Smooth muscle cell of the brain vasculature (primary cell): ENCODE measurements at places on chromosomes 4 and X.

GRCh38 chr4:7932287-7932686 lies 7.4 kb downstream of the AFAP1 start:
- DNase-seq = no peak

- no peak for DNase-seq
These were observed 87.0 kb downstream of the AFAP1 start for GRCh38 chr4:7852568-7853185.

GRCh38 chr4:18109676-18110075 lies 88.1 kb upstream of the LCORL start:
- DNase-seq = no peak

DNA sequence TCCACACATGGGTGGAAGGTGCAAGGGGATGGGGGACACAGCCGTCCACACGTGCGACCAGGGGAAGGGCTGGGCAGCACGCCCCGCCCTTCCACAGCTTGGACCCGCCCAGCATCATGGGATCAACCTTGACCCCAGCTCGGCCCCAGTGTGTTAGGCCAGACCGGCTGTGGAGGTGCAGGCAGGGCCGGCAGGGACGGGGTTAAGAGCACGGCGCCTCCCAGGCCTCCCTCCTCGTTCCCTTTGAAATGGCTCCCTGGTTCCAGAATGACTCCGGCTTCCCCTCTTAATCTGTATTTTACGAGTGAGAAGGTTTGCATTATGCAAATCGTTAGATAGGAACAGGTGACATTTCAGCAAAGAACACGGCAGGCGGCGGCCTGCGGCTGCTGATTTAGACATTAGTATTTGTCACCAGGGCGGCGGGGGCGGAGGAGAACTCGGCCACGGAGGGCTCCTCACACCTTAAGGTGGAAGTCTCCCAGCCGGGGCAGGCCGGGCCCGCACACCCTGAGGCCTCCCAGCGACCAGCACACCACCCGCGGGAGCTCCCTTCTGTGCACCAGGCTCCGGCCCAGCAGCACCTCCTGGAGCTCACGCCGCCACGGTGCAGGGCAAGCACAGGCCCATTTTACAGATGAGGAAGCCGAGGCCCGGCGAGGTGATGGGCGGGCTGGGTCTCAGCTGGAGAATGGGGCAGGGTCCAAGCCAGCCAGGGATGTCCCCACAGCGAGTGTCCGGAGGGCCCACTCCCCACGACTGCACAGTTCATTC lies 116.1 kb downstream of the FAM53A start:
- DNase-seq = no peak

DNA sequence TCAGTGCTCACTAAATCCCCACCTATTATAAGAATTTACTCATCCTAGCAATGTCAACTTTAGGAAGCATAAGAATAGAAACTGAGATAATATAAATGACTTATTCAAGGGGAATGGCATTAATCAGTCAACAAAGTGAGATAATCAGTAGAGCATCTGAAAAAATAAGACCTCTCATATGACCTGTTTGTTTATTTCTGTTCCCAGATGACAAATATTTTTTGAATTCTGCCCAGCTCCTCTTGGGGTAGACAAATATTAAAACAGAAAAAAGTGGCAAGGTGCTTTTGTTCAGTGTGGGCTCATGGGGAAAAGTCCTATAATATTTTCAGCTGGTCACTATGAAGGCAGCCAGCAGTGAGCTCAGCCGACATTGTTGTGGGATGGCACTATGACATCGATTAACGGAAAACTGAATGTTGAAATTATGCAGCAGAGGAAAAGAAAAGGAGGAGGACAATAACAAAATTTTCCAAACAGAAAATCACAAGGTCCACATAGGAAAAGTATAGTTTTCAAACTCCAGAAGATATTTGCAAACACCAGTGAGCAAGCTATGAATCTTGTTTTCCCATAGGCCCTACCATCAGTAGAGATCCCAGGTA lies 109.6 kb downstream of the ANXA3 start:
- no peak for DNase-seq

- no peak for DNase-seq
These were observed 112.5 kb downstream of the CFAP299 start for GRCh38 chr4:80448056-80448455.

GRCh38 chr4:95431678-95432077 lies 117.1 kb downstream of the UNC5C start:
- no peak for DNase-seq

DNA sequence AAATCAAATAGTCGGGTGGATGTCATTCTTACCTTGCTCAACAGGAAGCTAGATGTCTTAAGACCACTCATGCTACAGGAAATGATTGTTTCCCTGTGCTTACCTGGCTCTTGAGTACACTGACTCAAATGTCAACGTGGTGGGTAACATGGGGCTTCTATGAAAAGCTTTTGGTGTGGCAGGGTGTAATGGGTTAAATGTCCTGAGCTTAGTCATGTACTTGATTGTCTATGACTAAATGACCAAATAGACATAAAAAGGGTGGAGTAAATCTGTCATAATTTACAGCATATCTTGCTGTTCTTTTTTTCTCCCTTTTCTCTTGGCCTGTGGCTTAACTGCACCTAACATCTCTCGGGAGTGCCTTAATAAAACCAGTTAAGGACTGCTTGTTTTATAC lies 44.9 kb downstream of the CCNG2 start:
- no peak for DNase-seq

GRCh38 chrX:17736478-17736855 lies 826 bp upstream of the SCML1 start:
- DNase-seq = no peak

- DNase-seq = no peak
These were observed 827.9 kb downstream of the PCDH7 start for GRCh38 chr4:31548021-31548420.

DNA sequence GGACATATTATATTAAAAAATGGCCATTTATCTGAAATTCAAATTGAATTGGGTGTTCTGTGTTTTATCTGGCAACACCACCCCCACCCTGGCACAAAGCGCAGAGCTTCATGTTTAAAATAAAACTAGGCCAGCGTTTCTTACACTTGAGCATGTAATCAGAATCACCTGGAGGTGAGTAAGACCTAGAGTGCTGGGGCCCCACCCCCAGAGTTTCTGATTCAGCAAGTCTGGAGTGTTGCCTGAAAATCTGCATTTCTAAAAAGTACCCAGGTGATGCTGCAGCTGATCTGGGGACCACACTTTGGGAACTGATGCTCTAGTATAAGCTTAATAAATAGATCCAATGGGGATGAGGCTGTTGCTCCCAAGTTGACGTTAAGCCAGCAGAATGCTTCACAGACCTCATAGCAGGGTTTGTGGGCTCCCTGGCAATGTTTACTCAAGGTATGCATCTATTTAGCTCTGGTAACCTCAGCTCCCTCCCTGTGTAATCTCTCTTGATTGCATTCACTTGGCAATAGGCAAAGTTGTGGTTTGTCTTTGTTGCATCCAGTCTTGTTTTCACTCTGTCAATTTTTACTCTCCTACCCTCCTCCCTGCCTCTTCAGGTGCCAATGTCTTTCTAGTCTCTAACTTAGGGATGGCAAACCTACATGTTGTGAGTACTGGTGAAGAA lies 99.8 kb upstream of the TEX13D start:
- no peak for DNase-seq

- no peak for DNase-seq
These were observed 28.6 kb downstream of the LUZP4 start for GRCh38 chrX:115318139-115318538.

GRCh38 chrX:133440797-133441163 lies 25.5 kb upstream of the GPC4 start:
- no peak for DNase-seq

GRCh38 chr4:96189761-96190160 lies 349.9 kb downstream of the PDHA2 start:
- no peak for DNase-seq

- no peak for DNase-seq
These were observed 47.6 kb downstream of the THOC2 start for GRCh38 chrX:123685232-123685631.

GRCh38 chr4:185205697-185206342 lies 2.0 kb upstream of the CFAP97 start:
- DNase-seq = no peak

DNA sequence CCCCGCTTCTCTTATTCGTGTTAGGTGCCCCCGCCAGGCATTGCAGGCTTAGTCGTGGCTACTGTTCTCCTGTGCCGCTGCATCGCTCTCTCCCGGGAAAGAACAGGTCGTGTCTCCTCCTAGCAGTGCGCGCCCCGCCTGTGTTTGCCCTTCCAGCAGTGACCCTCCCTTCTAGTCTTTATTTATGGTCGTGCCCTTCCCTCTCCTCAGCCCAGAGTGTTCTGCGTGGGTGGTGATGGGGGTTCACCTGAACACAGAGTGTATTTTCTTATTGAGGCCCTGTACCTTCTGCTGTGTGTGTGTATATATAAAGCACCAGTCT lies 15.2 kb downstream of the USP11 start:
- DNase-seq = no peak

DNA sequence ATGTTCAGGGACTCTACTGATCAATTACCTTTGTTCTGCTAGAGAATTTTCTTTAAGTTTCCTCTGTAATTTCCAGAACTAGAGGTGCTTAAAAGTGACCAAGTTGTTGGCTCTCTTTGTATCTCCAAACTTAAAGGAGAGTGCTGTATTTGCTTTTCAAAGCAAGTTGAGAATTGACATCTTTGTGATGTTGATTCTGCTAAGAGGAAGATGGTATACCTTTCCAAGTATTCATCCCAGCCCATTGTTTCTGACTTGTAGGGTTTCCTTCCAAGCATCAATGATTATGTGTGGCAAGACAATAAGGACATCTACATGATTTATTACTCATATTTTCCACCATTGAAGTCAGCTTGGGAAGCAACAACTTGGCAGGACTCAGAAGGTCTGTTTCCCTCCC lies 190.6 kb downstream of the GC start:
- DNase-seq = no peak

- DNase-seq = no peak
These were observed 12.1 kb upstream of the PLAC1 start for GRCh38 chrX:134670134-134670924.

GRCh38 chr4:169620880-169621248 lies 486 bp downstream of the CLCN3 start:
- DNase-seq = no peak

DNA sequence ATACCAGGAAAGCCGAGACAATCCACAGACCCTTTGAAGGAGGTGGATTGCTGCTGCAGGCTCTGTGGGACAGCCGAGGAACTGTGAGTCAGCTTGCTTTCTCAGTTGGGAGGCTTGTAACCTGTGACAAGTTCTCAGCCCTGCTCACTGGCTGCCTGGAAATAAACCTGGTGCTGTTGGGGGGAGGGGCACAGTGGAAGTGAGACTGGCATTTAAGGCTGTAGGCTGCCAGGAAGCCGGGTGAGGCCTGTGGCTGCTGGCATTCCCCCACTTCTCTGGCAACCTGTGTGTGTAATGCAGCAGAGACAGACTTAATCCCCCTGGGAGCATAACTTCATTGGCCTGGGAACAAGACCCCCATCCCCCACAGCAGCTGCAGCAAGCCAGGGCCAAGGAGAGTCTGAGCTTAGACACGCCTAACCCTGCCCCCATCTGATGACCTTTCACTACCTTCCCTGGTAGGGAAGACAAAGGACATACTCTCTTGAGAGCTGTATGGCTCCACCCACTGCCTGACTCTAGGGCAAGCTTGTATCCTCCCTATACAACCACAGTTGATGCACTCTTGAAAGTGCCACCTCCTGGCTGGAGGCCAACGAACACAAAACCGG lies 64.1 kb downstream of the ALPK1 start:
- peak; percentile 41 for DNase-seq

GRCh38 chrX:39897741-39898097 lies 200.0 kb downstream of the BCOR start:
- no peak for DNase-seq

DNA sequence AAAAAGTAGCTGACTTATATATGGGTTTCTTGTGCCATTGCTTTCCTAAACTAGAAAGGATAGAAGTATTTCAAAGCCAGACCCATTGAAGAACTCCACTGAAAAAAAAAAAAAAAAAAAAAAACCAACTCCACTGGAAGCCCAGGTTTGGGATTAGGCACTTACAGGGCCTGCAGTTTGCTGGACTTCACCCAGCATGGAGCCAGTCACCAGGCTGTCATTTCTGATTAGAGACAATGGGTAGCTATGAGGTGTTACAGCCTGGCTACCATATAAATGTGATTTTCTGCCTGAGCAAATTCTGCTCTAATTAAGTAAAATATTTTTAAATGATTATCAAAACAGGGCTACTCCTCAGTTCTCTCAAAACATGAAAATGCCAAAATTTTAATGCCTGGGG lies 49.5 kb downstream of the HS6ST2 start:
- DNase-seq = no peak

DNA sequence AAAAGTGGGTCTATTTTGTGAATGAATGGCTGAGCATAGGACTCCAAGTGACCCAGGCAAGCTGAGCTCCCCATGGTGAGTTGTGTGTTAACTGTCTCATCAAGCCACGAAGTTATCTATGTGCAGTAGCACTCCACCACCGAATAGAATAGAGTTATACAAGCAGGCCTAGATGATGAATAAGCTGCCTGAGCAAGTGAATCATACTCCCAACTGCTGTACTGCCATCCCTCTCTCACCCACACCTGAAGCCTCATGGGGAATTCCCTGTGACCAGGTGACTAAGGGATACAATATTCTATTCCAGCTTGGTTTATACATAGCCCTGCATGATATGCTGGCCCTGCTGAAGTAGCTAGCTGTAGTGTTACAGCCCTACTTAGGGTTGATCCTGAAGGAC lies 38.7 kb downstream of the KDM5C start:
- no peak for DNase-seq

- DNase-seq = no peak
These were observed 192.2 kb downstream of the COMMD8 start for GRCh38 chr4:47271291-47271690.

DNA sequence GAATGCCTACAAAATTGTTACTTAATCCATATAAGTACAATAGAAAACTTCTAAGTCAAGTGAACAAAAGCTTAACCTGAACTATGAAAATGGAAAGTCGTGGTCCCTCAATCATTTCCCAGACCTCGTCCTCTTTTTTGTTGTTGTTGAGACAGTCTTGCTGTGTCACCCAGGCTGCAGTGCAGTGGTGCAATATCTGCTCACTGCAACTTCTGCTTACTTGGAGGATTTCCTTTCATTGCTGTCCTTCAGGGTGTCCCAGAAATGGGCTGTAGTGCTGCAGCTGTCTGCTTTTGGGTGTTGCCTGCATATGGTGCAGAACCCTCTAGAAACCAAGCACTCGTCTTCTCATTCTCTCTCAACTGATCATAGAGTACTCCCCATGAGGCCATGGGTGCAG lies 75.0 kb upstream of the IL2 start:
- DNase-seq = no peak

DNA sequence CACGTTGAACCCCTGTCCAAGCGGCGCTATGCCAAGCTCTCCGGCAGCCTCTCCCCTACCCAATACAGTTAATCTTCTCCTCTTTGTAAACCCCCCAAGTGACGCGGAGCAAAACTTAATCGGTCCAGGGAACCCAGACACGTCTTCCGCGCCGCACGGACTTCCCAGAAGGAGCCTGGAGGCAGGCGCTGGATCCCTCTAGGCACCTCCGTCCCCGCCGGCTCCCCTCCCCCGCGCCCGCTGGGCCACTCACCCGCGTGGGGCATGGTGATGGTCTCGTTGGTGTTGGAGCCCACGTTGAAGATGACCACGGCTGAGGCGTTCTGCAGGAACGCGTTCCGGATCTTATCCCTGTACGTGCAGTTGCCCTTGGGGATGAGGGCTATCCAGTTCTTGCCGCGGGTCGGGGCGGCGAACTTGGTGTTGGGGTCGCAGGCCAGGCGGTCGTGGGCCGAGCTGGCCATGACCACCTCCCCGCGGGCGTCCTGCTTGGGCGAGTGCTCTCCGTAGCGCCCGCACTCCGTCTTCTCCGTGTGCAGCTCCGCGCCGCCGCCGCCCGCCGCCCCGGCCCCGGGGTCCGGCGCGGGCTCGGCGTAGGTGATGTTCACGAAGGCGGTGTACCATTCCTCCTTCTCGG lies 1.1 kb downstream of the RNF150 start:
- DNase-seq = no peak
